ENCODE measurements at places on chromosomes 5 and 9.

DNA sequence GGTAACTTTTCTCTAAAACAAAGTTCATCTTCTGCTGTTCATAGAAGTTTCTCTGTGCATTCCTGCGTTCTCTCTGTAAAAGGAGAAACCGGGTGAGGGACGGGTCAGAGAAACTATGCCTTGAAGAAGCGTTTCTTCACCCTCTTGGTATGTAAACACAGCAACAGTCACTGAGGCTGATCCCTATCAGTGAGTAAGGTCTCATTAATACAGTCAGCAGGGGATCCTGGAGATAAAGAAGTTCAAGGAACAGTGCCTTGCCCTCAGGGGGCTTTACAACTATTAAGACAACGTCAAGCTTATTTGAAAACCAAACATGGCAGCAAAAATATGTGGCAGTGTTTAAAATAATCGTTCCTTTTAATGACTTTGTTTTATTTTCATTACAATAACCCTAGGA, 202.9 kb upstream of the IL12B start:
- no peak for DNase-seq

GRCh38 chr5:170469414-170469813, 34.4 kb upstream of the KCNIP1 start:
- DNase-seq: no peak

DNA sequence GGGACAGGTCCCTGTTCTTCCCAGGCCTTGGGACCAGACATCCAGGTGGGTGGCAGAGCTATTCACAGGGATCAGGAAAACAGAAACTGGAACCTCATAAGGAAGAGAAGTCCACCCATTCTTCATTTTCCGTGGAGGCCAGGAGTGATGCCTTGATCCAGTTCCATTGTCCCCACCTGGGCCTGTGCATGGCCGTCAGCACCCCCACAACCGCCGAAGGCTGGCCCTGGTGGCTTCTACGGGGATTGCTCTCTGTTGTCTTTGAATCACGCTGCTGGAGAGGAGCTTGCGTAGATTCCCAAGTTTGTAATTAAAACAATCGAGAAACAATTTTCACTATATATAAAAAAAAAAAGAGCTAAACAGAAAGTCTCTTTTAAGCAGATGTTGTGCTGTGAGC, 134.4 kb downstream of the MVB12B start:
- no peak for DNase-seq

DNA sequence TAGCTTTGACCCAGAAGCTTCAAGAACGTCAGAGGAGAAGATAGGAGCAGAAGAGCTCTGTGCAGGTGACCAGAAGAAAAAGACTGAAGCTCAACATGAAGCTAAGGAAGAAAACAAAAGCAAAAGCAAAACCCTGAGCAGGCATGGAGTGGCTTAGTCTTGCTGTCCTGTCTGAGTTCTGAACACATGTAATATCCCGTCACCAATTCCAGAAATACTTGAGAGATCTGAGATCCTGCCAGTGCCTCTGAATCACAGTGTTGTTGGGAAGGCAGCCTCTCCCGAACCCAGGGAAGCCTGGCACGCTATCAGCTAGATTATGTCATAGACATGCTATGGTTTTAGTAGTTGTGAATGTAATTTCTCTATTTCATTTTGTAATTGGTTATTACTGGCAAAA, 235.7 kb downstream of the ICE1 start:
- DNase-seq: no peak

DNA sequence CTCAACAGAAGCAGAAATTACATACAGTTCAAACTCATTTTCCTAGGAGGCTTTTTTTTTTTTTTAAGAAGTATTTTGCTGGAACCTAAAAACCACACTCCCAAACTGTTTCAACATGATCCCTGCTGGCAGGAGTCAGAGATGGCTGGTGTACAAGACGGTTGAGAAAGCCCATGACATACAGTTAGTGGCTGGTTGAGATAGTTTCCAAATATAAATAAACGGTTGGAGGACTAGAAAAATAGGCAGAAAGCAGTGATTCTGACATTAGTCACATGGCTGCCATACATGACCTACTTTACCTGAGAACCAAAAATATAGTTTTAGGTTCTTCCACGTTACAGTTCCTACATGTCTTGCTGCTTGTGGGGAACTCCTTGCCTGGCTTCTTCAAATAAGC, 31.7 kb upstream of the BASP1 start:
- no peak for DNase-seq

DNA sequence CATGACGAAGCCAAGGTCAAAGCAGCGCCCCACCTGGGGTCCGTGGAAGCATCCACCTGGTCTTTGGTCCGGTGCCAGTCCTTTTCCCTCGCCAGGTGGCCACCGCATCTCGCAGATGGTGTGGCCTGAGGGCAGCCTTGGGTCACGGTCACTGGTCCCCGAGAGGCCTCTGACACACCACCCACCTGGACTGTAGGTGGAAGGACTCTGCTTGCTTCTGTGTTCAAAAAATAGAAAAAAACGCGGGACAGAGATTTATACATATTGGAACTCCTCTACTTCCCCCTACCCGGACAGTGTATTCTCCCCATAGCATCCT, 466 bp upstream of the TTC39B start:
- DNase-seq: no peak

Measured in stimulated activated CD4-positive, alpha-beta T cell treated with anti-CD3 and anti-CD28 coated beads, Interleukin-4, amount 100 ng/mL, for 4 hours (primary cell).